ENCODE measurements at places on chromosomes 13 and 19.

- no peak for DNase-seq
Observed at GRCh38 chr13:34810996-34811395, 131.1 kb upstream of the NBEA start.

- DNase-seq = peak; percentile 13
Observed at GRCh38 chr19:31350693-31351055, 1.4 kb upstream of the TSHZ3 start.

GRCh38 chr19:33691736-33692135, 70.0 kb downstream of the CHST8 start:
- DNase-seq = no peak

- DNase-seq = no peak
Observed at GRCh38 chr13:112968910-112969691, at the start of gene MCF2L. Gene MCF2L, plus strand, starts transcription at chr13:112969214. Its CDS starts 166 bp downstream, at chr13:112969380.

DNA sequence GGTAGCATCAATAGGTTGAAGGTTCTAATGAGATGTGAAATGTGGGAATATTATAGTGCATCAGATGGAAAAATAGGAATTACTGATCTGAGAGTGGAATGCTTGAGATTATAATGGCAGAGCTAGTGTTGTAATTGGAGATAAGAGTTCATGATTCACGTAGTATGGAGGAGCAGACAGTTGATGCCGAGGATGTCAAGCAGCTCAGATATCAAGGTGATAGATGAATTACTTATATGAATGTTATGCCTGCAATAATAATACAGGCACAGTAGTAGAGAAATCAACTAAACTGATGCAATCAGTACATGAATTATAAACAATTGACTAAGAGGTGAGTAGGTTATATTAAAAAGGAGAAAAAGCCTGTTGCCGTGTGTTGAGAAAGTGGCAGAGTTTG, 793.2 kb upstream of the GPC6 start:
- no peak for DNase-seq

DNA sequence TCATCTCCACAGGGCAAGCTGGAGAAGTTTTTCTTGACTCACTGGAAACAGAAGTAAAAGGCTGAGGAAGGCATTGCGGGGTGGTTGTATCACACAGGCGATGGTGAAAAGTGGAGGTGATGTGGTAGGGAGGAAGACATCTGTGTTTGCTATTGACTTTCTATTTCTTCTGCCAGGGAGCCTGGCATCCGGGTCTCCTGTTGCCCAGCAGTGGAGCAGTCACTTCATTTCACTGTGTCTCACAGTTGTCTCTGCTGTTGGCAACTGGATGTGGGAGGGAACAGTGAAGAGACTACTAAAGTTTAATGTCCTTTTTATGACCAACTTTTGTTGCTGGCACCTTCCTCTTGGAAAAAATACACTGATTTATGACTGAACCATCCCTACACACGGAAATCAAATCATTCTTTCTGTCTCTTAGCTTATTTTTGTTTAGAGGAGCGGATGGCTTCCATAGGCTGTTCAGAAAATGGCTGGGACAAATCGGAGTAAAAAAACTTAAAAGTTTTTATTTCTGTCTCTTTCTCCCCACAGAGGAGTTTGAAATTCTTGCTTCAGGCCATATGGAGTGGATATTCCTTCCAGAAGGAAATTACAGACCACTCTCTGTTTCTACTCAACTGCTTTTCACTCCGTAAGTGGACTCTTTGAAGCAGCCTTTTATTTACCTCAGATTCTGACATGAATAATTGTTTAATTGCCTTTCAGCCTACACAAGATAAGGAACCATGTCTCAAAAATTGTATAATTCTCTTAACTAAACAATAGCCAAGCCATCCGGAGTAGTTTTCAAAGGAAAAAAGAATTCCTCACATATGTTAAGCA, 23.8 kb upstream of the MEDAG start:
- DNase-seq = no peak

- DNase-seq = no peak
Observed at GRCh38 chr13:95192998-95193397, 108.3 kb downstream of the ABCC4 start.

GRCh38 chr13:62377838-62378237, 962.2 kb upstream of the PCDH20 start:
- DNase-seq = no peak

DNA sequence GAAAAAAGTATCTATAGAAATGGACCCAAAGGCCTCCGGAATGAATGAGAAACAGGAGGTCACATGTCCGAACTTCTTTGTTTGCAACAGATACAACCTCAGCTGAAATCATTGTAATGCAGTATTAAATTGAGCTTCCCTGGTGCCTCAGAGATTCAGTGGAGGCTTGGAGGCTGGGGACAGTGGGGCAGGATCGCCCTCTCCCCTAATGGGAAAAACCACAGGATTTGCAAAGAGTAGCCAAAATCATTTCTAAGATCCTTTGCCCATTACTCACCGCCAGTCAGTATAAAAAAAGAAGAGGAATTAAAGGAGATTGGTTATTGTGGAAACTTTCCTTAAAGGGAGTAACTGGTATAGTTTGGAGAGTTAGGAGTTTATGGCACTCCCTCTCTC, 30.4 kb upstream of the IRS2 start:
- DNase-seq = no peak

DNA sequence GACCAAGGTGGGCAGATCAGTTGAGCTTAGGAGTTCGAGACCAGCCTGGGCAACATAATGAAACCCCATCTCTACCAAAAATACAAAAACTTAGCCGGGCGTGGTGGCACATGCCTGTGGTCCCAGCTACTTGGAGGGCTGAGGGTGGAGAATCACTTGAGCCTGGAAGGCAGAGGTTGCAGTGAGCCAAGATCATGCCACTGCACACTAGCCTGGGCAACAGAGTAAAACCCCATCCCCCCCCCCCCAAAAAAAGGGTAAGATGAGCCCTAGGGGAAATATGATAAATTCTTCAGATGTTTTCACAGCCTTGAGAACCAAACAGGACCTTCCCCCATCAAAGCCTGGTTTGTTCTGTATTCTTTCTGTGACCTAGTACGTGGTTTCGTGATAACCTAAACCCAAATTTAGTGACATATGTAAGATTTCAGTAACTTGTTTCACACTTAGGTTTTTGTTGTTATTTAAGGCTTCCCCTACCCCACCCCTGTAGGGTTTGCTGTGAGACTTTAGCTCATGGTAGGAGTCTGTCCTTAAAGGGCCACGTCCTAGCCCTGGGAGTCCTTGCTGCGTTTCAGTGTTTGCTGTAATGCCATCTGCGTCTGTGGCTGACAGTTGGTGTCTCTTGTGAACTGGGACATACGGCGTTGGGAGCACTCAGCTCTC, 49.6 kb downstream of the MYO9B start:
- no peak for DNase-seq

GRCh38 chr13:110445722-110446574, 115.6 kb downstream of the RAB20 start:
- no peak for DNase-seq

DNA sequence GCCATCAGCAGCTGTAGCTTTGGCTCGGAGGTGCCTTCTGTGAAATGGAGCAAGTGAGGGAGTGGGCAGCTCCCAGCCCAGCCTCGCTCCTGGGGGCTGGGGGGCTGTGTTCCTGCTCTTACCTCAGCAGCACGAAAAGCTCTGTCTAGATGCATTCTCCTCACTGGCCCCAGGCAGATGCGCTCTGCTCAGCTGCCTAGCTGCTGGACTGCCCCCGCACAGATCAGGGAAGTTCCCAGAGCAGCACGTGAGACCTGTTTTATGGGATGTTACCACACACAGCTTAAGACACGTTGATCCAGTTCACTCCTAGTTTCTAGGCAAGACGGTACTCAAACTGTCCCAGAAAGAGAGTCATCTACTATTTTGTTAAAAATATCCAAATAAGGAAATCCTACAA, 13.6 kb downstream of the LCP1 start:
- DNase-seq = no peak

- peak; percentile 14 for DNase-seq
Observed at GRCh38 chr13:45878966-45879365, 27.4 kb upstream of the SIAH3 start.

DNA sequence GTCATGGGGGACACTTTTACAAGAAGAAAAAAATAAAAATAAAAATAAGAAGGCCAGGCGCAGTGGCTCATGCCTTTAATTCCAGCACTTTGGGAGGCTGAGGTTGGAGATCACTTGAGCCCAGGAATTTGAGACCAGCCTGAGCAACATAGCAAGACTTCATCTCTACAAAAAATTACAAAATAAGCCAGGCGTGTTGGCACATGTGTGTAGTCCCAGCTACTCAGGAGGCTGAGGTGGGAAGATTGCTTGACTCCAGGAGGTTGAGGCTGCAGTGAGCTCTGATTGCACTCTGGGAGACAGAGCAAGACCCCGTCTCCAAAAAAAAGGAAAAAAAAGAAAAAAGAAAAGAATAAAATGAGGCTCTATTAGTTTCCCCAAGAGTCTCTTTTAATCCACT, 157.0 kb downstream of the PTPRS start:
- DNase-seq = no peak

DNA sequence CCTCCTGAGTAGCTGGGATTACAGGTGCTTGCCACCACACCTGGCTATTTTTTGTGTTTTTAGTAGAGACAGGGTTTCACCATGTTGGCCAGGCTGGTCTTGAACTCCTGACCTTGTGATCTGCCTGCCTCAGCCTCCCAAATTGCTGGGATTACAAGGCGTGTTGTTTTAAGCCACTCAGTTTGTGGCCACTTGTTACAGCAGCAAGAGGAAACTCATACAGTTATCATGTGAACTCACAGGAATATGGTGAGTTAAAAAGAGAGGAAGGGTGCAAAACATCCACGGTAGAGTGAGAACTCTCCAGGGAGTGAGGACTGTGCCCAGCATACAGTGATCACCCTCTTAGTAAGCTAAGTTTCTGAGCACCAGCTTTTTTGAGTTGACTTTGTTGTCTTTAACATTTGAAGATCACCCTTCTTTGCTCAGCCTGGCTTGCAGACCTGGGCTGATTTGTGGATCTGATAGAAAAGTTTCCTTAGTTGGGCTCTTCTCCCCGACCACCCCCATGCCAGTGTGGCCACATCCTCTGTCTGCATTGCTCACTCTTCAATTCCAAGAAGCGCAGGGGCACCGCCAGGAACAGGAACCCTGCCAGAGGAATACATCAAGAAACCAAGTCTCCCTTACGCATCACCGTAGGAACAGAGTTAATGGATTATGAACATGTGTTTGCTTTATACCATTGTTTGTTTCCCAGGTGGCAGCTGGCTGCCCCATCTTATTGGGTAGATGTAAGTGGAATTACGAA, 16.0 kb downstream of the ALOX5AP start:
- no peak for DNase-seq

- DNase-seq = no peak
Observed at GRCh38 chr13:32642316-32642715, 56.1 kb downstream of the PDS5B start.

GRCh38 chr19:15251010-15251748, 18.9 kb upstream of the EPHX3 start:
- no peak for DNase-seq

GRCh38 chr13:35514801-35515502, 38.5 kb upstream of the MAB21L1 start:
- DNase-seq = peak; percentile 8

- DNase-seq = no peak
Observed at GRCh38 chr19:16125737-16126495, 14.2 kb downstream of the RAB8A start.

- no peak for DNase-seq
Observed at GRCh38 chr13:67258482-67258881, 28.3 kb upstream of the PCDH9 start.

GRCh38 chr19:38917921-38918491, 6.0 kb upstream of the CCER2 start:
- no peak for DNase-seq

GRCh38 chr13:75687150-75687763, 51.1 kb downstream of the LMO7 start:
- no peak for DNase-seq

DNA sequence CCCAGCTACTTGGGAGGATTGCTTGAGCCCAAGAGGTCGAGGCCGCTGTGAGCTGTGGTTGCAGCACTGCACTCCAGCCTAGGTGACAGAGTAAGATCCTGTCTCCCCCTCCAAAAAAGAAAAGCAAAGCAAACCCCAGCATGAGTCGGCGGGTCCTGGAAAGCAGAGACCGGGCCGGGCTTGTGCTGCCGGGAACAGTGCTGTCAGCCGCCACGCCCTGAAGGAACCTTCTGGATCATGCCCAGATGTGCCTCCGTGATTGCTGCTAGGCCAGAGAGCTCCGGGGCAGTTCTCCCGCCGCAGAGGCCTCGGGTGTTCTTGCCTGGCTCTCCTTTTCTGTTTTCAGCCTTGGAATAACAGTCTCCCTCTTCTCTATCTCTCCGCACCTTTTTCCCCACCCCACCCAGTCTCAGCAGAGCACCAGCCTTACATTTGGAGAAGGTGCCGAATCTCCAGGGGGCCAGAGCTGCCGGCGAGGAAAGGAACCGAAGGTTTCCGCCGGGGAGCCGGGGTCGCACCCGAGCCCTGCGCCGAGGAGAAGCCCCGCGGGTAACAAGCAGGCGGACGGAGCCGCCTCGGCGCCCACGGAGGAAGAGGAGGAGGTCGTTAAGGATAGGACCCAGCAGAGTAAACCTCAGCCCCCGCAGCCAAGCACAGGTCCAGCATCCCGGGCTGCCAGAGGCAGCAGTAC, 181.9 kb downstream of the STK24 start:
- DNase-seq = no peak

DNA sequence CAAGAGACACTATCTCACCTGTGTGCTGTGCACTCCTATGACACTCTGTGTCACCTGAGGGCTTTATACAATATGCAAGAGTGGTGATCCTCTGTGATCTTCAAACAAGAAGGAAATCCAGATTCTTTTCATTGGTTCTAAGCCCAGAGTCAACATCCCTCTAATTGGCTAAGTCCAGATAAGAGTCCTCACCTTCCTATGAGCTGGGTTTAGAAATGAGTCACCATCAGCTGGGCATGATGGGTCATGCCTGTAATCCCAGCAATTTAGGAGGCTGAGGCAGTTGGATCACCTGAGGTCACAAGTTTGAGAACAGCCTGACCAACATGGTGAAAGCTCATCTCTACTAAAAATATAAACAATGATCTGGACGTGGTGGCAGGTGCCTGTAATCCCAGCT, 144.4 kb downstream of the ZNF675 start:
- no peak for DNase-seq

GRCh38 chr13:93226065-93226622, 463 bp upstream of the GPC6 start:
- no peak for DNase-seq

GRCh38 chr13:107650081-107650701, 565.1 kb downstream of the LIG4 start:
- peak; percentile 27 for DNase-seq

DNA sequence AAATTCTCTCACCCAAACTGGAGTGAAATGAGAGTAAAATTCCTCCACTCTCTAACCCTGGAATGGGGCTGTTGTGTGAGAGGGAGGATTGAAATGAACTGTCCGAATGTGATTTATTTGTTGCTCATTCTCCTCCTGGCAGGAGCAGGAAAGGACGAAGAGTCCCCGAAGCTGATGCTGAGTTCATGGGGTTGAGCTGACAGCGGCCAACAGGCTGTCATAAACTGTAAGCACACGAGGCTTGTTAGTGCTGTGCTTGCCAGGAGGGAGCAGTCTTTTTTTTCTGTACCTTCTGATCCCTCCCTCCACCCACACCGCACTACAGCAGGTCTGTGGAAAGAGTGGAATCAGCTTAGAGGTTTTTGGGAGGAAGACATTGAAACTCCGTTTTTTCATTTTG, 33.1 kb upstream of the ZNF331 start:
- DNase-seq = no peak

- DNase-seq = no peak
Observed at GRCh38 chr13:102856557-102856956, 10.7 kb downstream of the ERCC5 start.

Measured in nucleus accumbens (tissue), 56 donors.